ENCODE measurements at places on chromosomes 4 and X. TPM values are rescaled to one million over a fixed set of nuclear protein-coding genes. Genes with fewer than 3 reads are reported as not detected.
A peak's percentile ranks its signal among the peaks of the same experiment; 100 is the strongest.

GRCh38 chr4:61571761-61572559, 371.8 kb downstream of the ADGRL3 start:
- no peak for DNase-seq

ASMT gene
- total RNA-seq, result not detected

GRCh38 chr4:116361790-116362189, 723.6 kb downstream of the TRAM1L1 start:
- DNase-seq, result peak; percentile 9

GRCh38 chrX:55486736-55487135, 2.9 kb downstream of the USP51 start:
- DNase-seq, result no peak

DNA sequence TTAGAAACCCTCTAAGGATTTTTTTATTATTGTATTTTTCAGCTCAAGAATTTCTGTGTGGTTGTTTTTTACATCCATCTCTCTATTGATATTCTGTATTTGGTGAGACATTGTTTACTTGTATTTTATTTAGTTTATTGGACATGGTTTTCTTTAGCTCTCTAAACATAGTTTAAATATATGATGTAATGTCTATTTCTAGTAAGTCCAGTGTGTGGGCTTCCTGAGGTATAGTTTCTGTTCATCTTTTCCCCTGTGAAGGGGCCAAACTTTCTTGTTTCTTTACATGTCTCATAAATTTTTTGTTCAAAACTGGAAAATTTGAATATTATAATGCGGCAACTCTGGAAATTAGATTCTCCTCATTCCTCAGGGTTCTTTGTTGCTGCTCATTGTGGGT, 28.2 kb upstream of the ATRX start:
- DNase-seq, result no peak

- DNase-seq, result no peak
Observed at GRCh38 chr4:189445613-189446012, 495.1 kb upstream of the FRG1 start.

DNA sequence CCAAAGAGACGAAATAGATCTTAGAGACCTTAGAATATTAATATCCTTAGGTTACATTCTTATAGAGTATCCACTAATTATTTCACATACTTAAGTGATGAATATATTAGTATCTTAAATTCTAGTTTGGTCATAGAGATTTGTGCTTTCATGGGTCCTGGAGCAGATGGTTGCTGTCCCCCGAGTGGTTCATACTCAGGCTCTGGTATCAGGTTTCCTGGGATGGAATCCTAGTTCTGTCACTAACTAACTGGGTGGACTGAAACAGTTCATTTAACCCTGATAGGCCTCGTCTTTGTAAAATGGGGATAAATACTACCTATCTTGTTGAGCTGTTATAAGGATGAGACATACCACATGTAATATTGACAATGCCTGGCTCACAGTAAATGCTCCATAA, 264.6 kb downstream of the TENM3 start:
- peak; percentile 37 for DNase-seq

- no peak for DNase-seq
Observed at GRCh38 chrX:37883196-37883595, 35.8 kb upstream of the DYNLT3 start.

CTAG1A gene
- total RNA-seq, result not detected
